ENCODE measurements at places on chromosomes 4 and X. TPM values are rescaled to one million over a fixed set of nuclear protein-coding genes. Genes with fewer than 3 reads are reported as not detected.
A peak's percentile ranks its signal among the peaks of the same experiment; 100 is the strongest.

DNA sequence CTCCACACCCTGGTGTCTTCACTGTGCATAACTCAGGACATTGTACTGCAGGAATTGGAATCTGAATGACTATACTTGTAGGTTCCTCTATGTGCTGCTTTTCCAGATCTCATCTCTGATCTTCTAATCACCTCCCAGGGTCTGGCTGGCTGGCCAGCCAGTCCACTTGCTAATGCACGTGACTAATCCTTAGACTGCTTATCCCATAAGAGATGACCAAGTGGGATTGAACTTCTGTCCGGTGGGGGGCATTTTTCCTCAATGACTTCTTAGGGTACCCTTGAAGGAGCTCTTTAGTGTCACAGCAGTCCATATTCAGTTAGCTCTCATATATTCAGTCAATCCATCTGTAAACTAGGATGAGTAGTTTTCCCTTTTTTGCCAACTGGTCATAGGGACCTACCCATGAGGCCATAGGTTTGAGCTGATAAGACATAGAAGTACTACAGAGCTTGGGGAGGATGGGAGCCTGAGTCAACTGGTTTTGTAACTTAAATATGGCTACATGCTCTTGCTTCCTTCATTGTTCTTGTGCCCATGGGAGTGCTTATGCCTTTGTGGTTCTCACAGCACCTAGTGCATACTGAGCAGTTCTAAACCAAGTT is 71.9 kb upstream of the WDR1 start:
- no peak for DNase-seq

DNA sequence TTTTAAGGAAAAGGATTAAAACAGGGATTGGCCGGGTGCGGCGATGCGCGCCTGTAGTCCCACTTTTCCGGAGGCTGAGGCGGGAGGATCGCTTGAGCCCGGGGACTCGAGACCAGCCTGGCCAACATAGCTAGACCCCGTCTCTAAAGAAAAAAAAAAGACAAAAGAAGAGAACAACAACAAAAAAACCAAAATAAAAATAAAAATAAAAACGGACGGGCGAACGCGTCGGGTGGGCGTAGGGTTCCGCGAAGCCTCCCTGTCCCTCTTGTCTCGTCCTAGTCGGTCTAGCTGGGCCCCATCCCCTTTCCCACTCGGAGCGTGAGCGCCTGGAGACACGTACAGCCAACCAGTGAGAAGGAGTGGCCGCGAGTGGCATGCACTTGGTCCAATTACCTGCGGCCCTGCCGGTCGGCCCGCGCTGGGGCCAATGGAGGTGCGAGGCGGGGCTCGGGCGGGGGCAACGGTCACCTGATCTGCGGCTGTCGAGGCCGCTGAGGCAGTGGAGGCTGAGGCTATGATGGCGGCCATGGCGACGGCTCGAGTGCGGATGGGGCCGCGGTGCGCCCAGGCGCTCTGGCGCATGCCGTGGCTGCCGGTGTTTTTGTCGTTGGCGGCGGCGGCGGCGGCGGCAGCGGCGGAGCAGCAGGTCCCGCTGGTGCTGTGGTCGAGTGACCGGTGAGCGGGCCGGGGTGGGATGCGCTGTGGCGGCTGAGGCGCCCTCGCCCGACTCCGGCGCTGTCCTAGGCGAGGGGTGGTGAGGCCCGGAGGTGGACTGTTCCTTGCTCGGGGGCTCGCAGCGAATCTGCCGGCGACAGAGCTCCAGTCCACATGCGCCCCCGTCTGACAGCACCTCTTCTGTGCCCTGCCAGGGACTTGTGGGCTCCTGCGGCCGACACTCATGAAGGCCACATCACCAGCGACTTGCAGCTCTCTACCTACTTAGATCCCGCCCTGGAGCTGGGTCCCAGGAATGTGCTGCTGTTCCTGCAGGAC is at the start of gene ATP6AP1:
ATP6AP1 (plus strand) TSS at position 502 of the 996 bp plus-strand sequence; CDS start at position 518, 16 bp downstream.
- peak; percentile 94 for DNase-seq

- no peak for DNase-seq
These were observed 3.2 kb upstream of the TLR10 start for GRCh38 chr4:38785901-38786402.

The ETDA gene
- total RNA-seq, result not detected
